Hepatic stellate cell (primary cell): ENCODE measurements at places on chromosomes 3 and 15.

GRCh38 chr3:45095916-45096526, 50.2 kb downstream of the CDCP1 start:
- DNase-seq = no peak

- no peak for DNase-seq
Measured at GRCh38 chr15:98324341-98324970, 323.9 kb upstream of the IGF1R start.

GRCh38 chr15:73677146-73677607, 7.0 kb upstream of the CD276 start:
- DNase-seq = peak; percentile 35

DNA sequence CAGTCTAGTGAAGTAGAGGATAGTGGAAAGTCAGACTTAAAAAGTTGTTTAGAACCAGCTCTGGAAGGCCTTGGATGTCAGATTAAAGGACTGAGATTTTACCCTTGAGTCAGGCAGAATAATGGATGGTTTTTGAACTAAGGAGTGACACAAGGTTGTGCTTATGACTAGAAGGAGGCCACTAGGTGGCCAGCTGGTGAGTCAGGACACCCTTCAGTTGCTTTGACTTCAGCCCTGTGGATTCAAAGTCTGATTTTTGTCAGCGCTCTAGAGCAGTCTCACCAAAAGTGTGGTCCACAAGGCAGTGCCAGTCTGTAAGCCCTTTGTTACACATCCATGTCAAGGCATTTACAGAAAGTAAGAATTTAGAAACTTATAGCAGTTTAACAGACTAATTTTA, 3.8 kb upstream of the GABPB1 start:
- DNase-seq = peak; percentile 50

DNA sequence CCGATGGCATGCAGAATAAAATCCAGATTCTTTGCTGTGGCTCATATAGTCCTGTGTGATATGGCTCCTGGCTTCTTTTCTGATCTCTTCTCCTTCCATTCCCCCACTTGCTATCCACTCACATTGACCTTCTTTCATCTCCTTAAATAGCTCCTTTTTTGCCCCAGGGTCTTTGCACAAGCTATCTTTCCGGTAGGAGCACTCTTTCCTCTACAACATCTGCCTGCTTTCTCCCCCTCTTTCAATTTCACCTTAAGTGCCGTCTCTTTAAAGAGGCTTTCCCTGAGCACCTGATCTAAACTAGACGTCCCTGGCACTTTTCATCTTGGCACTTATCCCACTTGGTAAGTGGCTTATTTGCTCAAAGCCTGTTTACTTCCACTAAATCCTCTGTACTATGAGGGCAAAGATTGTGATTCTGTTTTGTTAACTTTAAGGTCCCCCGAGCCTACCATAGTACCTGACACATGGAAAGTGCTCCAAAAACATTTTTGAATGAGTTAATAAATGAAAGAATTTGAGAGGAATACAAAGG, 323.3 kb upstream of the TLE3 start:
- no peak for DNase-seq

DNA sequence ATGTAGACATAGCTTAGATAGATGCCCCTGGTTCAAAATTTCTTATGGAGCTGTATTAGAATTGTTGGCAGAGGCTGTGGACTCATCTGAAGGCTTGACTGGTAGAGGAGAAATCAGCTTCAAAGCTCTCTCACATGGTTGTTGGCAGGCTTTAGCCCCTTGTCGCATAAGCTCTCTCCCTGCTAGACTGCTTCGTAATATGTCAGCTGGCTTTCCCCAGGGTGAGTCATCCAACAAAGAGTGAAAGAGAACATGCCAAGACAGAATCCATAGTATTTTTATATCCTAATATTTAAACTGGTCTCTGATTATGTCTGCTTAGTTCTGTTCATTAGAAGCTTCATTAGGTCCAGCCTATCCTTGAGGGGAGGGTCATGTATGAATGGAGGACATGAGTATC, 427.4 kb upstream of the NAALADL2 start:
- DNase-seq = no peak

- DNase-seq = no peak
Measured at GRCh38 chr3:197149528-197149927, 119.9 kb upstream of the MELTF start.

- no peak for DNase-seq
Measured at GRCh38 chr3:169285057-169286033, 378.2 kb downstream of the MECOM start.
